ENCODE measurements at places on chromosomes 11 and 22.

GRCh38 chr11:113497066-113497910 is 22.1 kb upstream of the DRD2 start:
- DNase-seq: no peak

- no peak for DNase-seq
These were observed 449 bp upstream of the TOM1 start for GRCh38 chr22:35299217-35299672.

DNA sequence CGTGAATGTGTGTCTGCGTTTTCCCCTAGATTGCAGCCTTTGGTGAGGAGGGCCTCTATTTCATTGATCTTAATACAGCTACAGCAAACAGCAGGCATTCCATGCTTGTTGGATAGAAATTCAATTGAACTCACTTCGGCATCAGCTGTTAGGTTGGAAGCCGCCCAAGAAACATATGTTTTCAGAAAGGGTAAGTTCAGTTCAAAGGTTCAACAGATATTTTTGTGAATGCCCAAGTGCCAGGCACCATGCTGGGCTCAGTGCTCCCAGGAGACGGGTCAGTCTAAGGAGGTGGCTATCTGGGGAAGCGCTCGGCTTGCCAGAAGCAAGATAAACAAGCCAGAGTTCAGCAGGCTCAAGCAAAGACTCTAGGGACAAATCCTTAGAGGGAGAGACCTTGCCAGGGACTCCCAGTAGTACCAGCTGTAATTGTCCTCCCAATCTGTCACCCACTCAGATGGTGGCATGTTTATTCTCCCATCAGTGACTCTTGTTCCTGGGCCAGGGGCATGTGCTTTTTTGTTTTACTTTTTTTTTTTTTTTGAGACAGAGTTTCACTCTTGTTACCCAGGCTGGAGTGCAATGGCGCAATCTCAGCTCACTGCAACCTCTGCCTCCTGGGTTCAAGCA is 64.5 kb upstream of the LARGE1 start:
- no peak for DNase-seq

DNA sequence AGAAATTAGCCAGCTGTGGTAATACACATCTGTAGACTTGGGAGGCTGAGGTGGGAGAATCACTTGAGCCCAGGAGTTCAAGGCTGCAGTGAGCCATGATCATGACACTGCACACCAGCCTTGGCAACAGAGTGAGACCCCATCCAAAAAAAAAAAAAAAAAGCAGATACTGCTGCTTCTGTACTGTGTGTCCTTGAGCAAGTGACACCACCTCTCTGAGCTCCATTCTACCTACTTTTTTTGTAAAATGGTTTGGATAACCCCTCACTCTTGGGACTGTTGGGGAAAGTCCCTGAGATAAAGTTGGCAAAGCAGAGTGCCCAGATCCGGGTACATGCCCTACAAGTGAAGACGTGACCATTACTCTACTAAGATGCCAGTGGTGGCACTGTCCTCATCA is 2.7 kb downstream of the SEC14L3 start:
- no peak for DNase-seq

DNA sequence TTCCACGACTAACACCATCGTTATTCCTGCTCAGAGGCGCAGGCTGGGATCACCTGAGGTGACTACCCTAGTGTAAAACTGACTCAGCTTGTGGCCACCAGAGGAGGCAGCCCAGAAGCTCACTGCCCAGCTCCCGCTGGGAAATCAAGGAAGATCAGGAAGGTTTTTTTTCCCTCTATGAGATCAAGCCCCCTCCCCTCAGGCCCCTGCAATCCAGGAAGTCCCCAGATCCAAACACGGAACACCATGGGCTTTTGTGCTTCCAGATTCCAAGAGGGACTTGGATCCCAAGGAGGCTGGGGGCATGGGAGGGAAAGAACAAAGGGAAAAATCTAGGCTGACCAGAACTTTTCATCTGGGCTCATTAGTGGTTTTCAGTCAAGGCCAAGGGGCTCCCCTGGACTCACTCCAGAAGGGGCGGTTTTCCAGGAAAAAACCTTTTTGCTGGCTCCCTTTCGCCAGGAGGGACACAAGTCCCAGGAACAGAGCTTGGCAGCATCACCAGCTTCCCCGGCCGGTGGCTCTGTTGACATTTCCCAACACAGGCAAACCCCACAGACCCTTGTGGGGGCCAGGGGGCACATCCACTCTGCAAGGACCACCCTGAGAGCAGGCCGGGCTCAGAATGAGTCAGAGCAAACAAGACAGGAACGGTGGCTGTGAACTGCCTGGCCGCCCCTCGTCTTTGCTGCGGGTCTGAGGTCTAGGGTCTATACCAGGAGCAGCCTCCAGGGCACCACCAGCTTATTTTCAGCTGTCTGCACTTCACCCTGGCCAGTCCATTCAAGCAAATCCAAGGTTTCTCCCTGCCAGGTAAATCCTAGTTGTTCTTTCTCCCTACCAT is 36.8 kb downstream of the MYH9 start:
- no peak for DNase-seq

DNA sequence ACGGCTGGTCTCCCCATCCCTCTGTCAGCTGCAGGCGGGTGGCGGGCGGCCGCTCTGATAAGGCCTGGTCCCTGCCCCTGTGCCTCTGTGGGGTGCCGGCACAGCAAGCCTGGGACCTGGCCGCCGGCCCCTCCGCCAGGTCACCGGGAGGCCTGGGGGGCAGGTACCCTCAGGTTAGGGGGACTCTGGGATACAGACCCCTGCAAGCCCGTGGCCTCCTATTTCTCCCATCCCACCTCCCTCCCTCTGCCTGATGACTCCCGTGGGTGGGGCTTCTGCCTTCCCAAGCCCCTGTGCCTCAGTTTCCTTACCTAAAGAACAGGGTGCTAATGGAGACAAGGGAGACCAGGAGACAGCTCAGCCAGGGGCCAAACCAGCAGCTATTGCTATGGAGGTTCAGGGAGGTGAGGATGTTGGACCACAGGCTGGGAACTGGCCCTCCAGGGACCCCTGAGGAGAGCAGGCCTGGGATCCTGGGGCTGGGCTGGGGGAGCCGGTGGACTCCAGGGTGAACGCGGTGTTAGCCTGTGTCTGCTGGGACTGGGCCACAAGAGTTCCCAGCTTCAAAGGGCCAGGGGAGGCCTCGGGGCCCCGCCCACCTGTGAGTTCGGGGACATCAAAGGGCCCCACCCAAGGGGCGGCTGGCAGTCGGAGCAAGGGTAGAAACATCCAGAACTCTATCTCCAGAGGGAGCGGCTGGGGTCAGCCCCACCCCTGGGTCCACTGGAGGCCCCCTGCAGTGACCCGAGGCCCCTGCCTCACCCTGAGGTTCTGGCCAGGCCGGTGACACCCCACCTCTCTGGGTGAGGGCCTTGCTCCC is 32.0 kb upstream of the TH start:
- no peak for DNase-seq

DNA sequence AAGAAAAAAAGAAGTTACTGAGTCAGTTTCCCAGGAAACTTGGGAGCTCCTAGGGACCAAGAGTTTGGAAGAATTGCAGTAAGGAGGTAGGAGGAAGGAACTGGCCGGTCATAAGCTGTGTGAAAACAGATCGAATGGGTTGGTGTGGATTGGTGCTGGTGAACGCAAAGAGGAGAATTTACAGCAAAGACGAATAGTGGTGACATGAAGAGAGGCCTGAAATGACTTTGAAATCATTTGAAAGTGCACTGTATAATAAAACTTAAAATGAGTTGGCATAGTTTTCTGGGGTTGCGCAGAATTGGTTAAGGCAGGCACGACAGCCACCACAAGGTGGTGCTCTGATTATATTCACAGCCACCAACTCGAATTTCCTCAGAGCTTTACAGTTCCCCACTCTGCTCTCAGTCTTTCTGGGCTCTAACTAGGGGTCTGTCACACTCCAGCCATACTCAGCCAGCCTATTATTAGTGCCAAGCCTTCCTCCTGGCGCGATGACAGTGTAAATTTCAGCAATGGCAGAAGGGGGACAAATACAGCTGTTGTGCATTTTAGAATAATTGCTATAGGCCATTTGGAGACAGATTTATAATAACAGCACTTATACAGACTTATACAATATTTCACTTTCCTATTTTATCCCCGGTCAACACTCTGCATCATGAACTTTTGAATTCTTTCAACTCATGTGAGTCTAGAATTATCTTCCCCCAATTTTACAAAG is 8.3 kb upstream of the HTR3B start:
- no peak for DNase-seq

GRCh38 chr22:50027639-50028537 is 15.3 kb upstream of the IL17REL start:
- peak; percentile 62 for DNase-seq

GRCh38 chr11:68816917-68817419 is 24.7 kb downstream of the CPT1A start:
- DNase-seq: no peak

DNA sequence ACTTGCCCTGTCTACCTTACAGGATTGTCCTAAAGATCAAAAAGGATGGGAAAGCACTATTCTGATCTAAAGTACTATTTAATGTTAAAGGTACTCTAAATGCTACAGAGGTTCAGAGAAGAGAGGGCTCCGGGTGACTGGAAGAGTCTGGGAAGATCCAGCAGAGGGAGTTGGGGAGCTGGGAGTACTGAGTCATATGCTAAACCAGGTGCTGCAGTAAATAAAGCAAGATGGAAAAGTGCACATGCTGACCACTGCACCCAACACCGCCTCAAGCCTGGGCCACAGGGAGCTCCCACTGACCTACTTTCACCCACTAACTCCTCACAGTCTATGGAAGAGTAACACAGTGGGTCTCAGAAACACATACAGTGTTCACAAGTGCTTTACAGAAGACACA is 49.3 kb downstream of the WT1 start:
- no peak for DNase-seq

GRCh38 chr11:44454666-44455065 is 110.8 kb upstream of the CD82 start:
- no peak for DNase-seq

DNA sequence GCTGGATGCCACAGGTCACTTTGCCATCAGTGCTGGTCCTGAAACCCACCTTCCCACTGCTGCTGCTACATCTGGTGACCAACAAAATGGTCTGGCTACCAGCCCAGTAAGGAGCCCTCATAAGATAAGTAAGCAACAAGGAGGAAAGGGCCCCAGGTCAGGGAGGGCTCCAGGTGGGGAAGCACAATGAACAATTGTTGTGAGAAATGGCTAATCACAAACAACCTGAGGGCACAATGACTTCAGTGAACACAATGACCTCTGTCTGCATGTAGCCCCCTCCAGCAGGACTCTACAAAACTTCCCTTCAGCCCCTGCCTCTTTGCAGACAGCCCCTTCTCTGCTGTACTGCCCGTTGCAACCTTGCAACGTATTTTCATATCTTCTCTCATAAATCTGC is 19.4 kb upstream of the FBLN1 start:
- DNase-seq: no peak

GRCh38 chr11:47498584-47499152 is 49.7 kb upstream of the RAPSN start:
- DNase-seq: no peak

DNA sequence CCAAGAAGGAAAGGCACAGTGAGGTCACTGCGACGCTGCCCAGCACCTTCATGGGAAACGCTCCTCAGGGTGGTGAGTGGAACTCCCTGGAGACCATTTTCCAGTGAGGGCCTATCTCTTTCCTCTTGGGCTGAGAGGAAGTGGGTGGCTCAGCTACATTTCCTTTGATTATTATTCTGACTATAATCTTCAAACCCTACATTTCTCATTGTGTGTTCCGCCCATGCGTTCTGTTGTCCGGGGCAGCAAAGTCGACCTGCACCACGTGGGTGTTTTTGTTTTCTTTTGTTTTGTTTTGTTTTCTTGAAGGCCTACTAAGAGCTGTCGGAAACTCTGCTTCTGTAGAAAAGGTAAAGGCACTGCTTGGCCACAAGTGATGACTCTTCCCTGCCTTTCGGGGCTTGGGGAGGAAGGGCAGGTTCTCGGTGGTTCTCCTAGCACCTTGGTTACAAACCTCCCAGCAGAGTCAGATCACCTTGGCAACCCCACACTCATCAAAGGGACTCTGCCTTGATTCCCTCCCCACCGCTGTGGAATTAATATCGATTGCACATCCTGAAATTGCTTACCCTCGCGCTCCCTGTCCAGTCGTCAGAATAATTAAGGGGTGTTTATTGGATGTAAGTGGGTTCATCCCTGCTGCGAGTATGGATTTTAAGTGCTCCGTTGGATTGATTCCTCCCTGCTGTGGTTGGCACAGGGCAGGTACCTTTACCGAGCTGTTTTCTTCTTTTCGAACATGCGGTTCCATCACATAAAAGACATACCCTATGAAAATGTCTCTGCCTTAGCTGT is 7.3 kb downstream of the PARVB start:
- DNase-seq: no peak

GRCh38 chr22:43014316-43014868 is 557 bp downstream of the PACSIN2 start:
- DNase-seq: peak; percentile 47

DNA sequence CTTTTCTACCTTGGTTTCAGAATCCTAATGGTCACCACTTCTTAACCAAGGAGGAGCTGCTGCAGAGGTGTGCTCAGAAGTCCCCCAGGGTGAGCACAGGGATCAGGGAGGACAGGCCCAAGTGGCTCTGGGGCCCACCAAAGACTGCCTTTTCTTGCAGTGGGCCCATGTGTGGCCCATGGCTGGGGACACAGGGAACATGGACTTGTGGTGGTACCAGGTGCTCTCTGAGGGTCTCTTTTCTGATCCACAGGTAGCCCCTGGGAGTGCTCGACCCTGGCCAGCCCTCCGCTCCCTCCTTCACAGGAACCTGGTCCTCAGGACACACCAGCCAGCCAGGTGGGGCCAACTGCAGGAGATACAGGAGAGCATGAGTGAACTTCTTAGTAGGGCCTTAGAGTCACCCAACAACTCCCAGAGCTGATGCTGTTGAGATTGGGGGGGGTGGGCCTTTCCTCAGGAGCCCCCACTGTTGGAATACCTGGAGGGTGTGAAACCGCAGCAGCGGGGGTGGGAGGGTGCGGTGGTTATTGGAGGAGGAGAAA is 2.0 kb downstream of the MUS81 start:
- DNase-seq: no peak

DNA sequence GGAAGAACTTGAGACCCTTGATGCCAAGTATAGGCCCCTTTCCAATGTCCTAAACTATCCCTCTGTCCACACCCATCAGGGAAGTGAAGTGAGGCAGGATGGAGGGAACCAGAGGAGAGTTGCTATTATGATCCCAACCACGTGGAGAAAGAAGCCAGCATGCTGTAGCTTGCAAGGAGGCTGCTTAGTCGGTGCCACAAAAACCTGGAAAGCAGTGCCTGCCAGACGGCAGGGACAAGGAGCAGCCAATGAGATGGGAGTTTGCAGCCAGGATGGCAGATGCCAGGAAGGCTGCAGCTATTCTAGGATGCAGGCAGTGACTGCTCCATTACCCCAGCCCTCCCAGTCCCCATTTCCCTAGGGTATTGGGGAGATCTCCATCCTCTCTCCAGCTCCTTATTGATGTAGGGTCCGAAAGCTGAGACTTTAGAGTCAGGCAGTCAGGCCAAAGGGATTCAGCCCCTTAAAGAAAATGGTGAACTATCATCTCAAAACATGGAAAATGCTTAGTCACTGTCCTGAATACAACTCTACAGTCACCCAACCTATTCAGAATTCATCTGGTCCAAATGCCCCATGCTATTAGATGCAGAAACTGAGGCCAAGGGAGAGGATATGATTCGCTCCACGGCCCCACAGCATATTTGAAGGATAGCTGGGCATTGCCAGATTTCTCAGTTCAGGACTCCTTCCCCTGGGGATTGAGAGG is 18.4 kb upstream of the LRRC55 start:
- no peak for DNase-seq

All from T-helper 2 cell (primary cell).